ENCODE measurements at places on chromosomes 5 and 9.
A peak's percentile ranks its signal among the peaks of the same experiment; 100 is the strongest.

- no peaks in the 10 kb centered on the region for H3K36me3 ChIP-seq
- H3K4me1 ChIP-seq, result no peaks in the 10 kb centered on the region
- no peak overlapping the region for H3K4me3 ChIP-seq
- no peak overlapping the region for H3K27ac ChIP-seq
- no peak for DNase-seq
Measured at GRCh38 chr5:120852222-120852860, 388.2 kb downstream of the PRR16 start.

GRCh38 chr9:9002826-9003583 is 1203.4 kb upstream of the DMAC1 start:
- no peak for DNase-seq
- no peak overlapping the region for H3K4me3 ChIP-seq
- H3K4me1 ChIP-seq, result no peaks in the 10 kb centered on the region
- no peaks in the 10 kb centered on the region for H3K36me3 ChIP-seq
- no peaks in the 10 kb centered on the region for H3K27me3 ChIP-seq

DNA sequence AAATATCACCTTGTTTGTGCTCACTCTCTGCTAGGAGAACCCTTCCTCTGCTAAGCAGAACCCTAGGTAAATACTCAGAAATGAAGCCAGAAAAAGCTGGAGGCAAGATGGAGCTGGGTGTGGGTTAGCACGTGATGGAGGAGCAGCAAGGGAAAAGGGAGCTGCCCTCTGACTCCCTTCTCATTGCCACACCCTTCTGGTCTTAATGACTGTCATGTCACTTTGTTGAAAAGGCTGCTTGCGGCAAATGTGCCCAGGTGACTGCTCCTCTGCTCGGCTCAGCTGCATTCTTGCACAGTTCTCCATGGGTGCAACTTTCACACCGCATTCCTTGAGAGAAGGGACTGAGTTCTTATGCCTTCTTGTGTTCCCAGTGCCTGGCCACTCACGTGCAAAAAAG is 36.4 kb upstream of the TBC1D2 start:
- no peak overlapping the region for H3K27ac ChIP-seq
- no peaks in the 10 kb centered on the region for H3K36me3 ChIP-seq

DNA sequence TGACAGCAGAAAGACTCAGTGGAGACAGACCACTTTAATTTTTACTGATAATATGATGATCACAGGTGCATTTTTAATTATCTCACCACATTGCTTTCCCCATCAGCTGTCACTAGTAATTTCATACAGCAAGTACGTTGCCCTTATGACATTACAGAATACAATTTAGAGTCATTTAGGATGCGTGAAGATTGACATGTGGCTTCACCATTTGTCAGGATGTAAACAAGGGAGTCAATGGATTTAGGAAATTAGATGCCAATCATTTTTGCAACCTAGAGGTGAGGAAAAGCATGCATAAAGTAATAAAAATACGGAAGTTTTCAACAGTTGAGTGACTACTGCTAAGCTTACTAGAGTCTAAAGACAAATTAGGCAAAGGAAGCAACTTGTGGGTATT is 1129.6 kb downstream of the PTPRD start:
- no peak overlapping the region for H3K27ac ChIP-seq
- no peaks in the 10 kb centered on the region for H3K4me1 ChIP-seq
- no peaks in the 10 kb centered on the region for H3K36me3 ChIP-seq
- H3K27me3 ChIP-seq, result no peaks in the 10 kb centered on the region
- no peak overlapping the region for H3K4me3 ChIP-seq

GRCh38 chr5:106262395-106262794 is 1408.3 kb downstream of the EFNA5 start:
- no peaks in the 10 kb centered on the region for H3K36me3 ChIP-seq
- H3K27ac ChIP-seq, result no peak overlapping the region
- H3K4me3 ChIP-seq, result no peak overlapping the region
- no peaks in the 10 kb centered on the region for H3K27me3 ChIP-seq
- DNase-seq, result no peak
- H3K4me1 ChIP-seq, result no peaks in the 10 kb centered on the region

- no peak for DNase-seq
- no peaks in the 10 kb centered on the region for H3K36me3 ChIP-seq
- H3K4me3 ChIP-seq, result no peak overlapping the region
- no peak overlapping the region for H3K27ac ChIP-seq
Measured at GRCh38 chr5:40309851-40310250, 369.9 kb upstream of the PTGER4 start.

DNA sequence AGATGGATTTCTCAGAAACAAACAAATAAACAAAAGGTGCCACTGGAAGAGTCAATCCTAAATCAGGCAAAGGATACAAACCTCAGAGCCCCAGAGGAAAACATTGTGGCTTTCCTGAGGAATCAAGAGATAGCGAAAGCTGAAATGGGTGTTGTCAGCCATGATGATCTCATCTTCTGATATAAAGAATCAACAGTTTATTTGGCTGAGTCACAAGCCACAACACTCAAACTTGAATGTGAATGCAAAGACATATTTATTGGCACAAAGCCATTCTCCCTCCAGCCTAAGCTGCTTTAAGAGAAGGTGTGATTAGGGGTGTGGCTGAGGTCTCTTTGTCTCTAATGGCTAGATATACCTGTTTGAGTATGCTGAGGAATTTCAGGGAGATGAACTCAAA is 73.3 kb upstream of the NREP start:
- H3K27me3 ChIP-seq, result no peaks in the 10 kb centered on the region
- no peak overlapping the region for H3K27ac ChIP-seq
- H3K36me3 ChIP-seq, result no peaks in the 10 kb centered on the region
- DNase-seq, result no peak
- no peak overlapping the region for H3K4me3 ChIP-seq

- H3K27me3 ChIP-seq, result no peaks in the 10 kb centered on the region
- peak overlapping the region; percentile 39 for H3K27ac ChIP-seq
- no peaks in the 10 kb centered on the region for H3K4me1 ChIP-seq
- no peak for DNase-seq
- H3K36me3 ChIP-seq, result no peaks in the 10 kb centered on the region
Measured at GRCh38 chr9:37415011-37415719, 7.3 kb upstream of the GRHPR start.

- H3K4me1 ChIP-seq, result peaks cover 8% of the 10 kb centered on the region
- H3K27me3 ChIP-seq, result no peaks in the 10 kb centered on the region
- no peak for DNase-seq
Measured at GRCh38 chr5:35246900-35247647, 16.8 kb upstream of the PRLR start.

DNA sequence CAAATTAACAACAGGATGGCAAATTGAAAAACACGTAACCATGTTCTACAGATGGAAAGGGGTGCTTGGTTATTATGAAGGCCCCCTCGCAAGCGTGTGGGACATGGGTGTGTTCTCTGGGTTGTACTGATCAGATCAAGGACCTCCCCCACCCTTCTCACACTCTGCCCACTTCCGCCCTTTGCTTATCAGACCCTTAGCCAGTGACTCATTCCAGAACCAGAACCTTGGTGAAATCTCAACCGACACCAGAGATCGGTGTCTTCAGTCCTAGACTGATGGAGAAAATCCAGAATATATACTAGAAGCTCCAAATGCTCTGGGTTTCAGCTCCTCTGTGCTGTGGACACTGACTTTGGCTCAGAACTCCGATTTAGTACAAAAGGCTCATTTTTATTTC is 64.9 kb downstream of the PTTG1 start:
- no peak for DNase-seq
- H3K36me3 ChIP-seq, result no peaks in the 10 kb centered on the region
- no peaks in the 10 kb centered on the region for H3K4me1 ChIP-seq
- no peaks in the 10 kb centered on the region for H3K27me3 ChIP-seq
- no peak overlapping the region for H3K4me3 ChIP-seq

DNA sequence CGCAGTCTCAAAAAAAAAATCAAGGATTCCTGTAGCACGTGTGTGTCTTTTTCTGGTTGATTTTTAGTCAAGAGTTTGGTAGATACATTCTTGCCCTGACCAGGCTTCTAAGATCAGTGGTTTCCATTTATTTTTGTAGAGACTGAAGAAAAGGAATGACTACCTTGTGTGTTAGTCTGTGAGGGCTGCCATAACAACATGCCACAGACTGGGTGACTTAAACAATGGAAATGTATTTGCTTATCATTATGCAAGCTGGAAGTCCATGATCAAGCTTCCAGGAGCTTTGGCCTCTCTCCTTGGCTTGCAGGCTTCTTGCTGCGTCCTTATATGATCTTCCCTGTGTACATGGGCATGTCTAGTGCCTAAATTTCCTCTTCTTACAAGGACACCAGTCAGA is 127.0 kb downstream of the CCDC192 start:
- H3K36me3 ChIP-seq, result no peaks in the 10 kb centered on the region
- no peak overlapping the region for H3K27ac ChIP-seq
- no peak overlapping the region for H3K4me3 ChIP-seq
- no peak for DNase-seq
- no peaks in the 10 kb centered on the region for H3K4me1 ChIP-seq

- peaks cover 10% of the 10 kb centered on the region for H3K36me3 ChIP-seq
- H3K27ac ChIP-seq, result no peak overlapping the region
- DNase-seq, result no peak
- H3K4me1 ChIP-seq, result peaks cover 8% of the 10 kb centered on the region
- no peak overlapping the region for H3K4me3 ChIP-seq
Measured at GRCh38 chr5:41809128-41809527, 61.1 kb downstream of the OXCT1 start.

DNA sequence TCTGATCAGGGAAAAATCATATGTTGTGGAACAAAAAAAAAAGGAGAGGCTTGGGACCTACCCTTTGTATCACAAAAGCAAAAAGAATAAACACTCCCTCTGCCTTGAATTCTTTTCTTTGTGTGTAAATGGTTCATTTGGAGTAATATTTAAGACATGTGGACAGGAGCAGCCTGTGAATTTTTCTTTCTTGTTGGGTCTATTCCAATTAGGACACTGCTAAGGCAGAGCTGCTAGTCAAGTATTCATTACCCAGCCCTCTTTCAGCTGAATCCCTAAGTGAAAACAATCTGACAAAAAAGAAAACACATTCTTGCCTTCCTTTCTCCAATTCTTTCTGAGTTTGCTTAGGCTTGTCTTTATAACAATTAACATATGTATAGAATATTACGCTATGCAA is 330.0 kb downstream of the EBF1 start:
- H3K4me3 ChIP-seq, result no peak overlapping the region
- H3K36me3 ChIP-seq, result no peaks in the 10 kb centered on the region
- peaks cover 3% of the 10 kb centered on the region for H3K4me1 ChIP-seq

DNA sequence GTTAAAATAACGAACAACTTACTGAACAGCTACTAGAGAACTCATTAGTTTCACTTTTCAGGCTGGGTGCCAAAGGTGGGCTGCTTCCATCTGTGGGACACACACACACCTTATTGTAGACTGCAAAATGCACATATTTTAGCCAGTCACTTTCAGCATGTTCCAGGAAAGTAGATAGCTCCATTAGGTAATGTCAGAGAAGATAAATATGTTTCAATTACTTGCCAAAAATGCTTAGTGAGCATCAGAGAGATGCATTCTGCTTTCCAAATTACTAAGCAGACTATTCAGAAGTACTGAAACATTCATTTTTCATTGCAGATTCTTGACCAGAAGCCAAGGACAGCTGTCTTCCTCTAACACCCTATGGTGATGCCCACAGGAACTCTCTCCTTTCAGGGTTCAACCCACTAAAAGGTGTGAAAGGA is 56.2 kb upstream of the APC start:
- H3K27ac ChIP-seq, result no peak overlapping the region
- no peak for DNase-seq
- H3K4me1 ChIP-seq, result no peaks in the 10 kb centered on the region
- H3K36me3 ChIP-seq, result no peaks in the 10 kb centered on the region

- H3K36me3 ChIP-seq, result no peaks in the 10 kb centered on the region
- H3K4me1 ChIP-seq, result no peaks in the 10 kb centered on the region
- no peak for DNase-seq
Measured at GRCh38 chr5:109917966-109918365, 228.2 kb downstream of the MAN2A1 start.

DNA sequence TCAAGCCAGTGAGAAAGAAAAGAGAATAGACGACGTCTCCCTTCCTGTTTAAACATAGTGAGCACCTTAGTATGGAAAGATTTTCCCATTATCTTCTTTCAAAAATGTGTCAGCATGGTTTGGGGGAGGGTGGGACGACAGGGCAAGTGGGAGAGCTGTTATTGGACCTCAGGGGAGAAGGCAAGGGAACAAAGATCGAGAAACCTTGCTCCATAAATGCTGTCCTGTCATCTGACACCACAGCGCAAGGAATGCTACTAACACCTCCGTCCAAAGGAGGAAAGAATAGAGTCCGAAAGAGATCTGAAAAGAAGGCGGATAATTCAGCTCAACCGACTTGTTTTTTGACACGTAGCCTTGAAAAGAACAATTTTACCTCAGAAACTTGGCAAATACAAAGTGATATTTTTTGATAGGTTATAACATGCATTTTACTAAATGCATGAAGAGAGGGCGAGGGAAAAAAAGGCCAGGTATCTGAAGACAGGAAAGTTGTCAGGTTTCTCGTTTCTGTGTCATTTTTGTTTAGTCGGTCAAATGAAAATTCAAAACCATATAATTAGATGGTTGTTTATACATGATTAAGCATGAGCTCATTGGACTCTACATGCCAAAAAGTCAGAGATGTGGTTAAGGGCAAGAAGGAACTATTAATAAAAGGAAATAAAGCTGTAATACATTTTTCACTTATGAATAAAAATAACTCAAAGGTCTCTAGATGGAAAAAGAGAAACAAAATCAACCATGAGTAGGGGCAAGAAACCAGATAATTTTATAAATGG is 155.7 kb downstream of the GLIS3 start:
- no peaks in the 10 kb centered on the region for H3K27me3 ChIP-seq
- peak overlapping the region; percentile 49 for H3K4me3 ChIP-seq
- H3K36me3 ChIP-seq, result no peaks in the 10 kb centered on the region
- peak overlapping the region; percentile 75 for H3K27ac ChIP-seq

GRCh38 chr5:133203317-133204305 is 151.8 kb downstream of the HSPA4 start:
- H3K27me3 ChIP-seq, result no peaks in the 10 kb centered on the region
- DNase-seq, result no peak
- H3K27ac ChIP-seq, result no peak overlapping the region
- H3K4me1 ChIP-seq, result no peaks in the 10 kb centered on the region

GRCh38 chr5:107555425-107556090 is 115.2 kb downstream of the EFNA5 start:
- H3K27ac ChIP-seq, result no peak overlapping the region
- H3K4me1 ChIP-seq, result peaks cover 5% of the 10 kb centered on the region

- no peaks in the 10 kb centered on the region for H3K36me3 ChIP-seq
- H3K4me1 ChIP-seq, result peaks cover 23% of the 10 kb centered on the region
- no peak overlapping the region for H3K4me3 ChIP-seq
- peak overlapping the region; percentile 85 for H3K27ac ChIP-seq
Measured at GRCh38 chr5:77306531-77306930, 96.1 kb downstream of the PDE8B start.

GRCh38 chr5:177500685-177501522 is 3.5 kb upstream of the PDLIM7 start:
- peaks cover 10% of the 10 kb centered on the region for H3K4me1 ChIP-seq
- peak; percentile 95 for DNase-seq
- H3K36me3 ChIP-seq, result peaks cover 3% of the 10 kb centered on the region
- H3K4me3 ChIP-seq, result no peak overlapping the region
- H3K27ac ChIP-seq, result no peak overlapping the region

- H3K27ac ChIP-seq, result no peak overlapping the region
- H3K36me3 ChIP-seq, result no peaks in the 10 kb centered on the region
- H3K4me3 ChIP-seq, result no peak overlapping the region
- no peak for DNase-seq
- H3K4me1 ChIP-seq, result no peaks in the 10 kb centered on the region
- no peaks in the 10 kb centered on the region for H3K27me3 ChIP-seq
Measured at GRCh38 chr5:18393565-18394442, 759.5 kb downstream of the TAF11L14 start.

Data from ascending aorta (tissue), 2 donors.